ENCODE measurements at places on chromosomes 3 and 15.

DNA sequence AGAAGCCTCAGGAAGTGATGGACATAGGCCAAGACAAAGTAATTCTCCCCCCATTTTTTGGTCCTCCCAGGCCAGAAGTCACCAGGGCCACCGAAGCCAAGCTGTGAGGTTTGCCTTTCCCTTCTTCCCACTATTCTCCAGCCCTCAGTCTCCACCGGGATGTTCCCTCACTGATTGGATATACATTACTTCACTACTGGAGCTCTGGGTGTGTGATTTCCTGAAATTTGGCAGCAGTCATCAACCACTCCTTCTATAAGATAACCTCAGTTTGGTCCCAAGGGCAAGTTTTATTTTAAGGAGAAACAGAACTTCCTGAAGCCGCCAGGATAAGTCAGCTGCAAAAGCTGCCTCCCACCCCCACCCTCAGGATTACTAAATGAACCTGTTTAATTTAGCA is 11.3 kb downstream of the SLCO2A1 start:
- DNase-seq: no peak

DNA sequence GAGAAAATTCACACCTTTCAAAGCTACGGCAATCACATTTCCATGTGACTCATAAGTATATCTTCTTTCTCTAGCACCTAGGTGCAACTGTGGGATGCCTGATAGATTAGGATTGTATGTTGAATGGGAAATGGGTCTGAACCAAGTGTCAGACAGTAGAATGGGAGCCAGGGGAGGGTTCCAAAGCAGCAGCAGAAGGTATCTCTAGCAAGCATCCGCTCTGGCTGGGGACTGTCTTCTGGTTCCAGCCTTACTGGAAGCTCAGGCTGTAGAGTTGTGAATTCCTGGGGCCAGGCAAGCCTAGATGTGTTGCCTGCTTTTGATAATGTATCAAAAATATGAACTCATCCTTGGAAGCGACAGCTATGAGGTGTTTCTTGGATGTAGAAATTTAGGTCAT is 2.1 kb upstream of the CHL1 start:
- no peak for DNase-seq

DNA sequence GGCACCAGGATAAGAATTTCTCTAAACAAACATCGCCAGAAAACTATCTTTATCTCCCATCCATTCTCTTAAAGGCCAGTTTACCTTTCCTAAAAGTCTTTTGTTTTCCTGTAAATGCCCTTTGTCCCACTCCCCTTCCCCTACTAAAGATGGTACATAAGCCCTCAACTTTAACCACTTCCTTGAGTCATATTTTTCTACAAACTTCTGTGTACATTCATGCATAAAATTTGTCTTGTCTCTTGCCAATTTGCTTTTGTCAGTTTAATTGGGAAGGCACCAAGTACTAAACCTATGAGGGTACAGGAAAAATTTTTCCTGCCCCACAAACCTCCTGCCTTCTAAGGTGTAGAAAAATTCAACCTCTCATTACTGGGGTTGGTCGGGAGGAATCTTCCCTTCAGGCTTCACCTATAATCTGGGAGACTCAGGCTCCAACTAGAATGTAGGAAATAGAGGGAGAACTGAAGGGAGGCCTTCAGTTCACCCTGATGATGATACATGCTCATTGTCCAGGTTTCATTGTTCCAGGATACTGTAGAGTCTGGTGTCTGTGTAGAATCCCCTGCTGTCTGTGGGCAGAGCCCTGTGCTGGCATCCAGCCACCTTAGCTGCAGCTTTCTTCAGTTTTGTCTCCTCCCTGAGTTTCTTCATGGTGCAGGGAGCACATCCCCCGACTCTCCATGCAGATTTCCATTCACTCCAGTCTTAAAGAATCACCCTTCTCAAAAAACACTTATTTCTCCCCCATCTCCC is 53.2 kb downstream of the CD200R1L start:
- DNase-seq: no peak

GRCh38 chr3:42301446-42302175 is 35.6 kb upstream of the CCK start:
- no peak for DNase-seq

GRCh38 chr3:35954413-35954812 is 315.1 kb downstream of the ARPP21 start:
- DNase-seq: no peak

- no peak for DNase-seq
These were observed 4.4 kb downstream of the TNK2 start for GRCh38 chr3:195903950-195904290.

GRCh38 chr3:128408693-128409623 is 57.7 kb downstream of the DNAJB8 start:
- no peak for DNase-seq

GRCh38 chr15:59701880-59702279 is 12.8 kb upstream of the BNIP2 start:
- no peak for DNase-seq

DNA sequence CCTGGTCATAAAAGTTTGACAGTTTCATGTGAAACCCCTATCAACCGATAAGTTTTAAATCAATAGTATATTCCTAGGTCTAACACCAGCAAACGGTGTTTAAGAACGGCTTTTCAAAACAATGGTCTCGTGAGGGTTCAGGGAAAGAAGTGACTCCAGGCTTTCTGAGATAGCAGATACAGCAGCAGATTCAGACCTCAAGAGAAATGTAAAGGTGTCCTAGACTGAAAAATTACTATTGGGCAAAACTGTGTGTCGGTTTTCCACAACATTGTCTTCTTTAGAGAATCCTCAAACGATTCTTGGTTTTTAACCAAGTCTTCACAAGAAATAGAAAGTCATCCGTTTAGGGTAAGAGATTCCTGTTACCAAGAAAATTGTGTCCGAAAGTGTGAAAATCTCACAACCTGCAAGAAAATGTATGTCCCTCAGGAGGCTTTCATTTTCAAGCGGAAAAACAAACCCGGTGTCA is 1.2 kb downstream of the SETD2 start:
- no peak for DNase-seq

DNA sequence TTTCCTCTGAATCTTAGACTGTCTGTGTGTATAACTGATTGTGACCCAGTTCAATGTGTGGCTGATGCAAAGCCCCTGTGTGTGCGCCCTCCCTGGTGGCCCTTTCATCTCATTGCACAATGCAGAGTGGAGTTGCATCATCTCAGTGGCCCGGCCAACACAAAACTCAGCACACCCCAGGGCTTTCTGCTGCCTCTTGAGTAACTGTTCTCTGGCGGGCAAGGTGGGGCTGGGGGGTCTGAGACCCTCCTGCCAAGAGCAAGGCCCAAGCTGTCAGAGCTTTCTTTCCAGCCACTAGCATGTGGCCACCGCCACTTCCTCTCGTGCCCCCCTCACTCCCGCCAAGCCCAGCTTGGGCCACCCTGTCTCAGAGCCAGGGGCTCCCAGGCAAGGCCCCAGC is 80.7 kb upstream of the ALDH1L1 start:
- DNase-seq: no peak

DNA sequence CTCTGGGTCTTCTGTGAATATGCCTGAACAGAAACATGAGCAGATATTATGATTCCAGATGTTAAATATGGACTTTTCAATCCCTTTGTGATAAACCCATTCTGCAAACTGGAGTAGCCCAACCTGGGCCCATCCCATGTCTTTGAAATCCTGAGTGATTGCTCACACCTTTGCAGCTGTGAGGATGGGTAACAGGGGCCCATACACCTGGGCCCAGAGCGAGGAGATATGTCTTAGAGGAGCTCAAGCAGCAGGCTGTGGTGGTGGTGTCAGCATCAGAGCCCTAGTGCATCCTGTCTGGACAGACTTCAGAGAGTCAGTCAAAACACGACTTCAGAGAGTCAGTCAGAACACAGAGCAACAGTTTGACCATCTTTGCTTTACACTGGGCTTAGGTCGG is 64.9 kb upstream of the LIMD1 start:
- no peak for DNase-seq

DNA sequence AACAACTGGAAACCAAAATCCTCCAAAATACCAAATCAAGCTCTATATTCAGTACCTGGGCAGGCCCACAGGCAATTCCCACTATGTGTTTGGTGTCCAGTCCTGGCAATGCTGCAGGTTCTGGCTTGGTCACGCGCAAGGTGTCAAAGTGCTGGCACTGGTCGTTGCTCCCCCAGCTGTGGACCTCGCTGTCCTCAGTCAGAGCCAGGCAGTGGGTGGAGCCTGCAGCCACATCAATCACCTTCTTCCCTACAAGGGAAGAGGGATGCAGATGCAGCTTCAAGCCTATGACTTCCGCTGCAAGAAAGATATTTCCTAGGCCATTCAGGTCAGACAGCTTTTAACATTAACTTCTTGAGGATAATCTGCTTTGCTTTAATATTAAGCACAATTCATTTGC is 61.3 kb downstream of the HERC2 start:
- DNase-seq: no peak

- DNase-seq: no peak
These were observed 74.8 kb downstream of the ABHD5 start for GRCh38 chr3:43765521-43765971.

DNA sequence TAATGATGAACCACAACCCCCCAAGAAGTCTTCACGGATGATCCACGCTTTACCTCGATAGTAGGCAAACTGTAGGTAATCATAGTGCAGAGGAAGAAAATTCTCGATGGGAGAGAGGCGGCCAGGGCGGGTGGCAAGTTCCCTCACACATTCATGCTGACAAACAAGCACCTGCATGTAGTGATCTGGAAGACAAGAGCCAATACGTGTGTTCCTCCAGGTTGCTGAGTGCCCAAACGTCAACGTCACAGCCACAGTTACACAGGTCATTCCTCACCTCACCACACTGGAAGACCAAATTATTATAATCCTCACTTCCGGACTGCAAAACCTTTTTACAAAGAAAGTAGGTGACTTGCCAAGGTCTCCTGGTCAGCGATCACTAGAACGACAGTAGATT is 131.8 kb downstream of the P3H2 start:
- DNase-seq: no peak

DNA sequence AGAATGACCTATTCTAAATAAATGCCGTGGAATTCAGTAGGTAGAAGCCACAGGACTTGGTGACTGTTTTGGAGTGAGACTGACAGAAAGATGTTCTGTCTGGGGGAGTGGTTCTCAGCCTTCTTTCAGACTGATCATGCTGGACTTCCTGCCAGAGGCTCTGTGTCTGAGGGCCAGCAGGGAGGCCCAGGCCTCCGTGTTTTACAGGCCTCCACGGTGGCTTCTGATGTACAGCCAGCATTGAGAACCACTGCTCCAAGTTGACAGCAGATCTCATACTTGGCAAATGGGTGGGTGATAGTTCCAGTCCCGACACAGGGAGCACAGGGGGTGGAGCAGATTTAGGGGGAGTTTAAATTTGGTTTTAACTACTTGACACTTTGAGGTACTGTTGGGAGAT is 6.7 kb upstream of the PIGZ start:
- DNase-seq: no peak

DNA sequence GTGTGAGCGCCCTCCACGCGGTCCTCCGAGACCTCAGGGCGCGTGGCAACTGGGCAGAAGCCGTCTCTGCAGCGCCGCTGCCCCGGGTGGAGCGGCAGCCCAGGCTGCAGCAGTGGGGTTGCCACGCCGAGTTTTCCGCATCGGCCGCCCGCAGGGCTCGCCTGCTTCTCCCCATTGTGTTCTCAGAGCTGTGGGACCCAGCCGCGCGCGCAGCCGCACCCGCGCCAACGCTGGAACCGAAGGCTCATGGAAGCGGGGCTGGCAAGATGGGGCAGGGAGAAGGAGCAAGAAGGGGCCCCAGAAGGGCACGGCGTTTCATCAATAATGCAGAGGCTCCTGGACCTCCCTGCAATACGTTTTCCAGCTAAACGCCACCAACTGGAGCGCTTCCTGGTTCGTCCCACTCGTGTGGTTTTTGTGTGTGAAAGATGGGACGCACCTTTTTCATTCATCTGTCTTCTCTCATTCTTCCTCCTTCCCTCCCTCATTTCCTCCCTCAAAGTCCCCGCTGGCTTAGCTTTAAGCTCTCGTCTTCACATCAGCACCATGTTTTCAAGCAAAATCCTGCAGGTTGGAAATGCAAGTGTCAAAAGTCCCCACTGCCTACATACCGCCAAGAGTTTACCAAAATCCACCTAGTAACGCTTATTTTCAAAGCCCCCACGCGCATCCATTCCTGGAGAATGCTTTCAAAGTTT is 1.2 kb downstream of the ROBO1 start:
- no peak for DNase-seq

- DNase-seq: no peak
These were observed 316.5 kb upstream of the ICE2 start for GRCh38 chr15:60795471-60795870.

GRCh38 chr3:186022931-186023330 is 85.1 kb upstream of the TRA2B start:
- no peak for DNase-seq

DNA sequence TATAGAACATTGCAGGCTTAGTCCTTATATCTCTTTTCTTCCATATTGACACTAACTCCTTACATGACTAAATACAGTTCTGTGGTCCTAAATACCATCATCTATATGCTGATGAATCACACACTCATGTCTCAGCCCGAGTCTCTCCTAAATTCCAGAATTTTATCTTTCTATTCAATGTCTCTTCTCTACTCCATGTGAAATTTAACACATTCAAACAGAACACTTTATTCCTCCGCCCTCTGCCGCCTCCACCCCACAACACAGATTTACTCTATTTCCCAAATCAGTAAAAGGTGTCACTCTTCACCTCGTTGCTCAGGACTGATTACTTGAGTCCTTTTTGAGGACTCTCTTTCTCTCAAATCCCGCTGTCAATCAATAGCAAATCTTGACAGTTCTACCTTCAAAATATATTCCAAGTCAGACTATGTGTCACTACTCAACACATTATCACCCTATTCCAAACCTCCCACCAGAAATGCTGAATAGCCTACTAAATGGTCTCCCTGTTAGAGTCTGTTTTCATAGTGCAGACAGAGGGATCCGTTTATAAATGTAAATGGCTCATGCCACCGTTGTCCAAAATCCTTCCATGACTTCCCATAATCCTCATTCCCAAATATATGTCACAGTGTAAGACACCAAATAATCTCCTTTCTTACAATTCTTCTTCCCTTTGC is 230.3 kb downstream of the FGF12 start:
- DNase-seq: no peak

DNA sequence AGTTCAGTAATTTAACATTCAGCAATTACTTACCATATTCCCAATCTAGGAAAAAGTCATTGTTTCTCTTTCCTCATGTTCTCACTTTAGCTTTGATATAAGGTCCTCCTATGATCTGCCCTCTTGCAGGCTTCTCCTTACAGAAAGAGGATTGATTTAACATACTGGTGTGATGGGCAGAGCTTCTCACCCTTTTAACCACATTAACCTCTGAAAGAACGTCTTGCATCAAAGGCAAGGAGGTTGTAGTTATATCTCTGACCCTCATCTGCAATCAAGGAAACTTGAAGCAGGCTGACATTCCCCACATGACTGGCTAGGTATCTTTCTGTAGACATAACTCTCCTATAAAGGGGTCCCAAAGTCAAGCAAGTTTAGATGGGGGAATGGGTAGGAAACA is 39.5 kb downstream of the BTLA start:
- no peak for DNase-seq

All from stimulated activated CD8-positive, alpha-beta memory T cell treated with anti-CD3 and anti-CD28 coated beads, Interleukin-4, amount 100 ng/mL, for 1 hour (primary cell).